HepG2 (cell line): ENCODE measurements at places on chromosomes 12 and 14. TPM values are rescaled to one million over a fixed set of nuclear protein-coding genes. Genes with fewer than 3 reads are reported as not detected.

Gene SYT10
- total RNA-seq: not detected in 2 replicates

Gene SERPINA12
- total RNA-seq: not detected in 2 replicates

- no peaks in the 10 kb centered on the region for H3K27me3 ChIP-seq
- no peak for DNase-seq
- no peak overlapping the region for H3K27ac ChIP-seq
Measured at GRCh38 chr12:106455111-106455510, 97.6 kb downstream of the POLR3B start.

GRCh38 chr14:76446486-76446885 is 70.5 kb downstream of the ESRRB start:
- no peak overlapping the region for H3K4me3 ChIP-seq
- H3K36me3 ChIP-seq: no peaks in the 10 kb centered on the region
- H3K27ac ChIP-seq: no peak overlapping the region
- no peaks in the 10 kb centered on the region for H3K4me1 ChIP-seq

DNA sequence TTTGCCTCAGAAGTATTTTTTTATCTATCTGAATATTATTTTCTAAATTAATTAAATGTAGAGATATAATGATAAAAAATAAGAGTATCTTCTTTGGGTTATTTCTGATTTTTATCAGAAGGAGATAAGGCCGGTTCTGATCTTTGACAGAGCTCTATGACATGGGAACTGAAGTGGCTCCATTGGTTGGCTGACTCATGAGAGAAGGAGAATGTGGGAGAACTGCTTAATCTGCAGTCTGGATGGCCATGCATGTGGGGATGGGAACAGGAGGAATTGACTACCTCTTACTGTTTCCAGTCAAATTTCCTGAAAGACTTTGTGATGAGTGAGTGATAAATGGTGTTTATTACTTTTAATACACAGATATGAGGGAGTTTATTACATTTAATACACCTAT is 155.8 kb upstream of the ATP2B1 start:
- no peaks in the 10 kb centered on the region for H3K4me1 ChIP-seq
- no peaks in the 10 kb centered on the region for H3K36me3 ChIP-seq
- no peak overlapping the region for H3K27ac ChIP-seq
- H3K4me3 ChIP-seq: no peak overlapping the region
- H3K27me3 ChIP-seq: no peaks in the 10 kb centered on the region
